ENCODE measurements at places on chromosomes 5 and 9. TPM values are rescaled to one million over a fixed set of nuclear protein-coding genes. Genes with fewer than 3 reads are reported as not detected.

PCDHB8 gene
- 18.6 TPM for total RNA-seq

CD14 gene
- total RNA-seq = 0.38 TPM

MCIDAS gene
- total RNA-seq = 0.83 TPM

SLC25A2 gene
- not detected for total RNA-seq

CNOT8 gene
- 64.4 TPM for total RNA-seq

GADD45G gene
- total RNA-seq = 23.5 TPM

ORM2 gene
- total RNA-seq = not detected

CCL28 gene
- not detected for total RNA-seq

Data from SJCRH30 (cell line).